Upper lobe of right lung (tissue), 1 donor: ENCODE measurements at places on chromosomes 3 and 15.

DNA sequence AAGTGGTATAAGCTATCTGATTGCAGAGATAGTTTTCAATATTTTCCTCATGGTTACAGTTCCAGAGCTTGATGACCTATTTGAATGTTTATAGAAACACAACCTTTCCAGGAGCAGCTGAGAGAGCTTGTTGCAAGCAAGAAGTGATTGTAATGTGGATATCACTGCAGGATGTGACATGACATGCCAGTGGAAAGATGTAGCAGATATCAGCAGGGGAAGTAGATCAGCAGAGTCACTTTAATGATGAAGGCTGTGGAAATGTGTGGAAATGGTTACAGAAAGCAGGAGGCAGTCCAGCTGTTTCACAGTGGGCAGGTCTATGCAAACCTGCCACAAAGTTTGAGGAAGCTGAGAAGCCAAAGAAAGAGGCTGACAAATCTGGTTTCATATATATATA is 21.0 kb downstream of the TMEM158 start:
- no peak overlapping the region for H3K27ac ChIP-seq
- no peaks in the 10 kb centered on the region for H3K27me3 ChIP-seq
- no peaks in the 10 kb centered on the region for H3K36me3 ChIP-seq
- H3K4me1 ChIP-seq = no peaks in the 10 kb centered on the region

DNA sequence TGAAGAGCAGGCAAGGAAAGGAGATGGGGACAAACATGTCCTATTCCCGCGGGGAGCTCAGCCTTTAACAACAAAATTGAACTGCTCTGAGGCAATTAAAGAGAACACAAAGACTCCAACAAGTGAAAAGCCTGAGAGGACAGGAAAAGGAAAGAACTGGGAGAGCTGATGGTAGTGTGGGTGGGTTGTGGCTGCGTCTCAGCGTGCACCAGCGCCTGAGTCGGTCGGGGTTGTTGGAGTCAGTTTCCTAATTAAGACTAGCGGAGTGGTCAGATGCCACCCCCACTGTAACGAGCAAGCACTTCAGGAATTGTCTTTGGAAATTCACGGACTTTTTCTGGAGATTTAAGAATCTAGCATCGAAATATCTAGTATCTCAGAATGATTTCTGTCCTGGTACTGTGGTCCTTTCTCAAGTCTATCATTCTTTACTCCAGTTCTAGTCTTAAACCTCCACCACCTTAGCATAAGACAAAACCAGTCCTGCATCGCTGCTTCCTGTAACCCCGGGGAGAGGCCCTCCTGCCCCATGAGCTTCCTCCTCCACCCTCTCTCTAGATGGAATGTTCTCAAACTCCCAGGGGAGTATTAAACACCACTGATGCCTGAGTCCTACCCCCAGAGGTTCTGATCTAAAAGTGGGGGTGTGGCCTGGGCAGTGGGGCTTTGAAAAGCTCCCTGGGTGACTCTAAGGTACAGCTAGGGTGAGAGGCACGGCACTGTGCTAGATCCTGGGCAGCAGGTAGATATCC is 104.0 kb downstream of the CYP19A1 start:
- H3K36me3 ChIP-seq = no peaks in the 10 kb centered on the region
- H3K27me3 ChIP-seq = peaks cover 18% of the 10 kb centered on the region
- no peak for DNase-seq
- no peak overlapping the region for H3K4me3 ChIP-seq

- H3K27ac ChIP-seq = no peak overlapping the region
- H3K4me3 ChIP-seq = no peak overlapping the region
- no peaks in the 10 kb centered on the region for H3K27me3 ChIP-seq
- H3K36me3 ChIP-seq = no peaks in the 10 kb centered on the region
- no peak for DNase-seq
These were observed 620.7 kb upstream of the ALCAM start for GRCh38 chr3:104746056-104746455.

DNA sequence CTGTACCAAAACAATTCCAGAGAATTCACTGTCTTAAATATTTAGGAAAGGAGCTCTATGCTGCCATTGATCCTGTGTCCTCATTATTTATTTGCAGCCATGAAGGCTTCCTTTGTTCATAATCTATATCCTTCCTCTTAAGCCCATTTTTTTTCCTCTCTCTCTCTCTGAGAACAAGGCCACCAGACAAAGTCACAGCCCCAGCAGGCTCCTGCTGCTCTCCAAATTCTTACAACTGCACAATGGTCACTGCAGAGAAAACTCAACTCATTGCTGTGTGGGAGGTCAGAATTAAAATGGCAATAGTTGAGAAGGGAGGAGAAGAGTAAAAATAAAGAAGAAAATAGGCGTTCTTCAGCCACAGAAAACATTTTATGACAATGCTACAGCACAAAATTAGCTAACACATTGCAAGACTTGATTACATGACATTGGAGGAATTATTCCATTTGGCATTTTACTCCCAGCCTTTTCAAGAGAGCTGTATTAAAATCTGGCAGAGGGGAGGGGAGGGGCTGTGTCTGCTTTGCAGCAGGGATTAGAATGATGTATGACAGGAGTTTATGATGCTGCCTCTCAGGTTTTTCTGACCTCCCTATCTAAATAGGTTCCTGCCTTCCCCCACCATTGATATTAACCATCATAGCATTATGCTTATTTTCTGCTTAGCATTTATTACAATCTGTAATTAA is 399.7 kb upstream of the THBS1 start:
- H3K27ac ChIP-seq = no peak overlapping the region
- DNase-seq = no peak
- H3K36me3 ChIP-seq = no peaks in the 10 kb centered on the region
- no peak overlapping the region for H3K4me3 ChIP-seq
- no peaks in the 10 kb centered on the region for H3K27me3 ChIP-seq

DNA sequence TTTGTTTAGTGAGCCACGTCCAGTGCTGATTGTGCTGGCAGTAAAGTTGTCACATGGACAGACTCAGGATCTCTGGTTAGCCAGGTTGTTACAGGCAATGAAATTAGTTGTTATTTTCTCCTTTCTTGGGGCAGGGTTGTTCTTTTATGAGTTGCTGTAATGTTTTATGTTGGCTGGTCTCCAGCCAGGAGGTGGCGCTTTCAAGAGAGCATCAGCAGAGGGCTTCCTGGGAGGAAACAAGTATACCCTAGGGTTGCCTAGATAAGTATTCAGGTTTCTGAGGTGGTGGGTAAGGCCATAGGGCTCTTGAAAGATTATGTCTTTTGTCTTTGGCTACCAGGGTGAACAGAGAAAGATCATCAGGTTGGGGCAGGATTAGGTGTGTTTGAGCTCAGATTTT is 14.5 kb upstream of the CFAP20DC start:
- no peak overlapping the region for H3K4me3 ChIP-seq
- no peaks in the 10 kb centered on the region for H3K27me3 ChIP-seq
- no peaks in the 10 kb centered on the region for H3K4me1 ChIP-seq
- DNase-seq = no peak
- H3K36me3 ChIP-seq = no peaks in the 10 kb centered on the region
- H3K27ac ChIP-seq = no peak overlapping the region

DNA sequence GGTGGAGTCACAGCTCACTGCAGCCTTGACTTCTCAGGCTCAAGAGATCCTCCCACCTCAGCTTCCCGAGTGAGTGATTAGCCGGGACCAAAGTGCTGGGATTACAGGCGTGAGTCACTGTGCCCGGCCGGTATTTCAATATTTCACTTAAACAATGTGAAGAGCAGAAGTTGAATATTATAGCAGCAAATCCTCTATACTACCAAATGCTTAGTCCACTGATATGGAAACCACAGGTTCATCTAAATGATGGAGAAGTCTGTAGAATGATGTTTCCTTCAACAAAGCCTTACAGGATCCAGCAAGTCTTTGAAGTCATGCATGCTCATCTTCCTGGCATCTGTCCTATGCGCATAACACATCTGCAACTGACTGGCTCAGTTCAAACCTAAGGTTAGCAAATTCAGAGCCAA is 20.3 kb upstream of the UACA start:
- no peaks in the 10 kb centered on the region for H3K4me1 ChIP-seq
- peaks cover 10% of the 10 kb centered on the region for H3K27me3 ChIP-seq
- H3K36me3 ChIP-seq = no peaks in the 10 kb centered on the region
- no peak overlapping the region for H3K27ac ChIP-seq

GRCh38 chr15:48946074-48946839 is 17.5 kb downstream of the SHC4 start:
- H3K4me3 ChIP-seq = no peak overlapping the region
- DNase-seq = no peak
- H3K36me3 ChIP-seq = no peaks in the 10 kb centered on the region
- H3K27me3 ChIP-seq = no peaks in the 10 kb centered on the region
- H3K4me1 ChIP-seq = no peaks in the 10 kb centered on the region

DNA sequence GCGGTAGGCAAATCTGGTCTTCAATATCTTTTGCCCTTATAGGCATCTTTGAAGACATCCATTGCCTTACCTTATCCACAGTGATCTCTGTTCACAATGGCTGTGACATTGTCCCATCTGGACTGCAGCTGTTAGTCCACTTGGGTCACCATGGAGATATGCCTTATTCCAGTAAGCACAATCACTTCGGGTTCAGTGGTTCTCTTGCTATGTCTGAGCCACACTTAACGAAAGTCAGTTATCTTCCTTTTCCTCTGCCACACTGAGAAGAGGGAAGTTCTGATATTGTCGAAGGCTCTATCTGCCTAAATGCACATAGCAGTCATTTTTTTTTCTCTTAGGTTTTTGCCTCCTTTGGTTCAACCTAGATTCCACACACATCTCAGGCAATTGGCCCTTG is 119.0 kb upstream of the SATB1 start:
- no peaks in the 10 kb centered on the region for H3K4me1 ChIP-seq
- H3K27ac ChIP-seq = no peak overlapping the region
- DNase-seq = no peak
- no peaks in the 10 kb centered on the region for H3K27me3 ChIP-seq
- no peaks in the 10 kb centered on the region for H3K36me3 ChIP-seq

GRCh38 chr15:41104234-41104633 is 11.8 kb downstream of the INO80 start:
- no peak overlapping the region for H3K4me3 ChIP-seq
- H3K27ac ChIP-seq = no peak overlapping the region
- no peak for DNase-seq
- peaks cover 7% of the 10 kb centered on the region for H3K36me3 ChIP-seq
- no peaks in the 10 kb centered on the region for H3K27me3 ChIP-seq
- peaks cover 6% of the 10 kb centered on the region for H3K4me1 ChIP-seq

DNA sequence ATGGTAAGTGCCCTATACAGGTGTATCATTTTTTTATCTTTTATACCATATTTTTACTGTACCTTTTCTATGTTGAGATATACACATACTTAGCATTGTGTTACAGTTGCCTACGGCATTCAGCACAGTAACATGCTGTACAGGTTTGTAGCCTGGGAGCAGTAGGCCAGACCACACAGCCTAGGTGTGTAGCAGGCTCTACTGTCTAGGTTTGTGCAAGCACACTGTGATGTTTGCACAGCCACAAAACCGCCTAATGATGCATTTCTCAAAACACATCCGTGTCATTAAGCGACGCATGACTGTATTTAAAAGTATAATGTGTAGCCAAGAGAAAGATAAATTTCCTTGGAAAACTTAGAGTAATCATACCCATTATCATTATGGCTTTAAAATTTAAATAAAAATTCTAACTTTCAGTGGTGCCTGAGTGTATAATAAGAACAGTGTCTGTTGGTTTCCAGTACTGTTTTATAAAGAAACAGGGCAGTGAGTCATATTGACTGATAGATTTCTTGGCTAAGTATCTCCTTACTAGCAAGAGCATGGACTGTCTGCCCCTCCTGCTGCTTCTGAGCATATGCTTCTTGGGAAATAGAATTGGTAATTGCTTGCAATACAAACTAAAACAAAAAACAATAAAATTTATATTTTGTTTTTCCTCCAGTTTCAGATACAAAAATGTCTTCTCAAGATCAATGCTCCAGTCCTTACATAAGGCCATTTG is 18.3 kb downstream of the CALML4 start:
- H3K36me3 ChIP-seq = peaks cover 91% of the 10 kb centered on the region
- no peak overlapping the region for H3K4me3 ChIP-seq
- peaks cover 13% of the 10 kb centered on the region for H3K4me1 ChIP-seq
- H3K27me3 ChIP-seq = no peaks in the 10 kb centered on the region
- no peak overlapping the region for H3K27ac ChIP-seq

DNA sequence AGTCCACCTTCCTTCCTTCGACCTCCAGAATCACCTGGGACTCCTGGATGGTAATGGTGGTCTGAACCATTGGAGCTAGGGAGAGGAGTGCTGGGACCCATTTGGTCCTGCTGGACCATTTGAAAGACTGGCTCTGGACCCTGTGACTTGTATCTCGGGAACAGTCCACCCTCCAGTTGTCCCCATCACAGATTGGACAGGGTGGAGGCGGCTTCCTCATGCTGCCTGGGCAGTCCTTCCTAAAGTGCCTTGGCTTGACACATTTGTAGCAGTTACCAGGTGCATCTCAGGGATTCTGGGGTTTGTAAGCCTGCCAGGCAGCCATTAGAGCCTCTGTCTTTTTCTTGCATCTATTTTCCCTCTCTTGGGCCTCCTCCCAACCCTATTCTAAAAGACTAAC is 758.1 kb downstream of the NAALADL2 start:
- H3K36me3 ChIP-seq = no peaks in the 10 kb centered on the region
- no peak for DNase-seq
- H3K27ac ChIP-seq = no peak overlapping the region
- no peaks in the 10 kb centered on the region for H3K4me1 ChIP-seq
- no peaks in the 10 kb centered on the region for H3K27me3 ChIP-seq

- no peaks in the 10 kb centered on the region for H3K4me1 ChIP-seq
- H3K27me3 ChIP-seq = no peaks in the 10 kb centered on the region
- no peak overlapping the region for H3K4me3 ChIP-seq
- H3K27ac ChIP-seq = no peak overlapping the region
- no peaks in the 10 kb centered on the region for H3K36me3 ChIP-seq
- no peak for DNase-seq
These were observed 376.8 kb upstream of the THBS1 start for GRCh38 chr15:39204031-39204430.

DNA sequence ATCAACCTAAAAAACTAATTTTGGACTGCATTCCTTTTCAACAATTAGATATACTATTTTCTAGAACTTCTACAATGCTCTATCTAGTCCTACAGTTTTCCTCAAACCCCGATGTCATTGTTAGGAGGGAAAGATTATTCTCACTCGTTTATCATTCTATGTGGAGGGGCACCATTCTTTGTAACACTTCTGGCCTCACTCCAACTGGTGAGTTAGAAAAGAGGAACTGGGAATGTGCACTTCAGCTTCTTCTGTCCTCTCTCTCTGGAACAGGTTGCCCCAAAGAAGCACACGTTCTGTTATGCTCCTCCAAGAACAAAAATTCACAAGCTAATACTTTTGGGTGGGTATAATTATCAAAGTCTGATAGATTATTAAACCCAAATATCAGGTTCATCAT is 137.9 kb downstream of the UACA start:
- no peaks in the 10 kb centered on the region for H3K27me3 ChIP-seq
- no peaks in the 10 kb centered on the region for H3K36me3 ChIP-seq
- H3K4me3 ChIP-seq = no peak overlapping the region
- H3K27ac ChIP-seq = no peak overlapping the region

- DNase-seq = no peak
- no peak overlapping the region for H3K27ac ChIP-seq
- no peak overlapping the region for H3K4me3 ChIP-seq
- H3K27me3 ChIP-seq = no peaks in the 10 kb centered on the region
- no peaks in the 10 kb centered on the region for H3K36me3 ChIP-seq
- H3K4me1 ChIP-seq = peaks cover 23% of the 10 kb centered on the region
These were observed 264.2 kb upstream of the ROPN1 start for GRCh38 chr3:124256156-124256555.

- H3K27me3 ChIP-seq = no peaks in the 10 kb centered on the region
- no peak overlapping the region for H3K27ac ChIP-seq
- H3K4me1 ChIP-seq = peaks cover 5% of the 10 kb centered on the region
- DNase-seq = no peak
- peak overlapping the region; percentile 25 for H3K4me3 ChIP-seq
These were observed 150.8 kb upstream of the KCNMB2 start for GRCh38 chr3:178385280-178385952.
